ENCODE measurements at places on chromosomes 3 and 15.

DNA sequence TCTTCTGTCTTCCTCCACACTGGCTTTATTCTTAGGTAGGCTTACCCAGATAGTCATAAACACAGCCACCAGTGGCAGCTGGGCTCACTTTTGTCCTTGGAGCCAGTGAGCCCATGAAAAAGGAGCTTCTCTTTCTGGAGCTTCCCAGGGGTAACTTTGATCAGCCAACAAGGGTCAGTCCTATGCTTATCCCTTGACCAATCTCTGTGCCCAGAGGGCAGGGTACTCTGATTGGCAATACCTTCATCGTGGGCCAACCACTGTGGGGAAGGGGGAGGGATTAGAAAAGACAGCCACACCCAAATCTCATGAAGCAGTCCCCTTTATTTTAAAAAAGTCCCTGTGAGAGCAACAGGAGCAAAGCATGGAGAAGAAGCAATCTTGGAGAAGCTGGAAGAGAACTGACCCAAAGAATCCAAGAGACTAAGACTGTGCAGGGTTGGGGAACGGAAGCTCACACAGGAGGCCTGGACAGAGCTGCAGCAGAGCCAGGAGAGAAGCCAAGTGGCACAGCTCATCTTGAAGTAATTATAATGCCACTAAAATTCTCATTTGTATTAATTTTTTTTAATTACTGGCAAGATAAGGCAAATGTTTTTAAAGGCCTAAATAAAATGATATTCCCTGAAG lies 70.4 kb downstream of the SSUH2 start:
- no peak for DNase-seq

GRCh38 chr3:30984855-30985749 lies 90.6 kb upstream of the GADL1 start:
- no peak for DNase-seq

DNA sequence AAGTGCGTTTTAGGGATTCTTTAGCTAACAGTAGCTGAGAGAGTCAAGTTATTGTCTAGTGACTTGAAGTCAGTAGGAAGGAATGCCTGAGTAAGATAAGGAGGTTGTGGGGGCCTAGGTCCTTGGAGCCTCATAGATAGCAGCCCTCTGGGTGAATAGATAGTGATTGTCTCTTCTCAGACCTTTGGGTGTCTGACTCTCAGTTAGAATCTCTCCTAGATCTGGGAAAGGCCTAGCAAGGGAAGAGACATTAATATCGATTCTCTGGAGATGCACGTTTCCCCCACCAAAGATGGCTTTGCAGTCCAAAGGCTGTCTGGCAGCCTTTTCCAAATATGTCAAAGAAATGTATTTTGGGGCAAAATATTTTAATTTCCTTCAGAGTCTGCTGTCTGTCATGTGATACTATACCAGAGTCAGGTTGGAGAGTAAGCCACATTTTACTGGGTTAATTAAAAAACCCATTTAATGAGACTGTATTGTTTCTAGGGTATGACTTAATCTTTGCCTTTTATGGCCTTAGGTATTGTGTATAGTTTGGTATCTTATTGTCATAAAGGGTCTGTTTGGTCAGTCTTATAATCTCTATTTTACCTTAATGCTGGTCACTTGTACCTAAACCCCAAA lies 92.2 kb downstream of the ST6GAL1 start:
- DNase-seq = no peak

- no peak for DNase-seq
These were observed 35.2 kb downstream of the USP13 start for GRCh38 chr3:179687967-179688535.

- DNase-seq = no peak
These were observed 78.8 kb upstream of the SETMAR start for GRCh38 chr3:4224331-4224730.
